Renal pelvis (tissue), 12 donors: ENCODE measurements at places on chromosomes 2 and 18. TPM values are rescaled to one million over a fixed set of nuclear protein-coding genes. Genes with fewer than 3 reads are reported as not detected.
A peak's percentile ranks its signal among the peaks of the same experiment; 100 is the strongest.

DNA sequence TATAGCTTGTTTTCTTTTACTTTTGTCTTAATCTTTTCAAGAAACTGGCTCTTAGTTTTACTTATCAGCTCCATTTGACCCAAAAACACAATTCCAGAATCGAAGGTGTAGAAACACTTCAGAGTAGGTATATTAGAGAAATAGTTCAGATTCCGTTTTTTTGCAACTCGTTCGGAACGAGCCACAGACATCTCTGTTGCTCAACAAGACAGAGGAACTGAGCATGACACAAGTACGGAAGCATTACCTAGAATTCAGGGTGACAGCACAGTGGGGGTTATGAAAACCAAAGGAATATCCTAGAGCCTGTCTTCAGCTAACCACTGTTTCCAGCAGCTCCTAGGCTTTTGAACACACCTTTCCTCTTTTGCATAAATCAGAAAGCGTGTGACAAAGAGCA, 5.0 kb downstream of the HRH4 start:
- DNase-seq = no peak

Gene IL36G
- polyA plus RNA-seq = 0.23 TPM

Gene RGPD3
- 0.38 TPM for polyA plus RNA-seq

GRCh38 chr2:11376071-11376470, 31.6 kb upstream of the ROCK2 start:
- DNase-seq = no peak

DNA sequence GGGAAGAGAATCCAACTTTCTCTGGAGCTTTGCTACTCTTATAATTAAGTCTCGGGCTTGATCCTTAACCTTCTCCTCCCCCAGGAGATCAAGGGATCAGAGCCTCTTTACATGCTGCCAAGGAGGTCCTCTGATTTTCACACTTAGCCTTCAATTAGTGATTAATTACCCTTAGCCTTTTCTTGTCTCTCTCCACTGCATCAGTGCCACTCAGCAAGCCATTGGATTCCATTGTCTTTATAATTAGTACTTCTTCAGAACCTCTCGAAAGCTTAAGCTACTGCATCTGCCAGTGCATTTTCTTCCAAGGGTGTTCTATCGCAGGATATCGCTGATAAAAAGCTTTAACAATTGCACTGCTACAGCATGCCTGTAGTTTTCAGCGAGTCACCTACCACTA, 477.0 kb upstream of the MEIS1 start:
- no peak for DNase-seq

DNA sequence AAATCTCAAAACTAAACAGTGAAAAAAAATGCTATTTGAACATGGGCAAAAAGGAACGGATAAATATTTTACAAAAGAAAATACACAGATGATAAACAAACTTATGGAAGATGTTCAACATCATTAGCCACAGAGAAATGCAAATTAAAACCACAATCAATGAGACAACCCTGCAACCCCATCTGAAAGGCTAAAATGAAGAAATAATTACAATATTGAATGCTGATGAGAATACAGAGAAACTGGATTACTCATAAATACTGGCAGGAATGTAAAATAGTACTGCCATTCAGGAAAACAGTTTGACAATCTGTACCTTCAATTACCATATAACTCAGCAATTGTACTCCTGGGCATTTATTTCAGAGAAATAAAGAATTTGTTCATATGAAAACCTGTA, 193.1 kb upstream of the UBE2E3 start:
- DNase-seq = no peak

Gene SLC38A11
- 5.3 TPM for polyA plus RNA-seq

Gene OBSL1
- polyA plus RNA-seq = 189 TPM

Gene PROC
- polyA plus RNA-seq = 6.5 TPM

Gene RELCH
- 34.4 TPM for polyA plus RNA-seq

DNA sequence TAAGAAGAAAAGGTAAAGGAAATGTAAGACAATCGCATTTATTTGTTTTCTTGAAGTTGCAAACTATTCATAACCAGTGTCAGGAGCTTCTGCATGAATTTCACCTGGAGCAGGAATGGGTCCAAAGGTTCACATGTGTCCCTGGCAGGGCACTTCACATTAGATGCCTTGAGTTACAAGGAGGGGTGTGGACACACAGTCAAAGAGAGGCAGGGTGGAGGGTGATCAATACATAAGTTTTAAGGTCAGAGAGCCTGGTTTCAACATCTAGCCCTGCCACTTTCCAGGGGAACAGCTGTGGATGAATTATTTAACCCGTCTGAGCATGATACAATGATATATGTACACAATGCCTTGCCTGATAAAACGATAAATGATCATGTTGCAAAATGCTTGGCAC, 321.4 kb downstream of the CYP26B1 start:
- DNase-seq = no peak

DNA sequence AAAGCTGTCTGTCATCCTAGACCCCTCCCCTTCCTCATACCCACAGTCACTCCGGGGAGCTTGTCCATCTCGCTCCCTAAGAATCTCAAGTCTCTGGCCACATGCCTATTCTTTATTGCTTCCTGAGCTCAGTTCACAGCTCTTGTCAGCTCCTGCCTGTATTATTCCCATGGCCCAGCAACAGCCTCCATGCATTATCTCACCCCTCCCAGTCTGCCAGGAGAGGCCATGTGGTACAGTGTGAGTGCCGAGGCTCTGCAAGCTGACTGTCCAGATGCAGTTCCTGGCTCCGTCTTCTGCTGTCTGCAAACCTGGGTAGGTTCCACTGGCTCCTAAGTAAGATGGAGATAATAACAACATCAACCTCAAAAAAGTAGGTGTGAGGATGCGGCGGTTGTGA, 79.7 kb downstream of the MRPS9 start:
- no peak for DNase-seq

Gene DSG1
- 0.09 TPM for polyA plus RNA-seq

- no peak for DNase-seq
Observed at GRCh38 chr2:221655300-221655699, 83.2 kb upstream of the EPHA4 start.

Gene HPCAL1
- polyA plus RNA-seq = 31.3 TPM

GRCh38 chr2:67295406-67295805, 101.7 kb upstream of the ETAA1 start:
- DNase-seq = no peak

Gene CKAP2L
- 12.4 TPM for polyA plus RNA-seq

Gene MROH2A
- 0.33 TPM for polyA plus RNA-seq

GRCh38 chr18:26548415-26549262, at the start of gene KCTD1:
Gene KCTD1 (minus strand): TSS chr18:26548553. CDS start chr18:26548536, 17 bp downstream.
- peak; percentile 88 for DNase-seq

GRCh38 chr18:3851159-3851558, 401.2 kb downstream of the TGIF1 start:
- DNase-seq = no peak

- DNase-seq = no peak
Observed at GRCh38 chr2:134675314-134675713, 43.5 kb downstream of the TMEM163 start.

- no peak for DNase-seq
Observed at GRCh38 chr2:22786817-22787216, 598.2 kb upstream of the KLHL29 start.

Gene CFAP221
- polyA plus RNA-seq = 35.1 TPM

Gene CABLES1
- 28.0 TPM for polyA plus RNA-seq

Gene ARL4C
- 48.8 TPM for polyA plus RNA-seq

DNA sequence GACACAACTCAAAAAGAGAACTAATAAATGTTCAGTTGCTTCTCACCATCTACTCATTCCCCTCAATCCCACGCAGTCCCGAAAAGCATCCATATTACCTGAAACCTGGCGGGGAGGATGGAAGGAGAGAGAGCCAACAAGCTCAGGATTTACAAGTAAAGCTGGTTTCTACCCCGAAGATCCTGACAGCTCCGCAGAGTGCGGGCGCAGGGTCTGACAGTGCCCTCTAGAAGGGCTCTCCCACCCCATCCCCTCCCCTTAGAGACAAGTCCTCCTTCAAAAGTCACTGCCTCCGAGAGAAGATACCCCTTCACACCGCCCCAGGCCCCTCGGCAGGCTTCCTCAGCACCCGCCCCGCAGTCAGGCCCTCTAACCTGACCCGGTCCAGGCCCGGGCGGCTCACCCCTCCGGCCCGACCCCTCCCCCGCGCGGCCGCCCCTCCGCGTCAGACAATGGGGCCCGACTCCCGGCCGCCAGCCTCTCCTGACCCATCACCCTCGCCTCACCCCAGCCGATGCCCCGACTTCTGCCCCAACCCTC, 550 bp downstream of the RAB1A start:
- peak; percentile 29 for DNase-seq

Gene CYP26B1
- 11.2 TPM for polyA plus RNA-seq

GRCh38 chr18:76363436-76364120, 131.5 kb downstream of the ZNF516 start:
- DNase-seq = no peak

Gene DSG2
- 35.7 TPM for polyA plus RNA-seq

GRCh38 chr2:217340899-217341298, 481.0 kb upstream of the TNP1 start:
- DNase-seq = no peak

GRCh38 chr18:56322406-56322805, 316.0 kb downstream of the TXNL1 start:
- DNase-seq = no peak

Gene AFF3
- 13.5 TPM for polyA plus RNA-seq

DNA sequence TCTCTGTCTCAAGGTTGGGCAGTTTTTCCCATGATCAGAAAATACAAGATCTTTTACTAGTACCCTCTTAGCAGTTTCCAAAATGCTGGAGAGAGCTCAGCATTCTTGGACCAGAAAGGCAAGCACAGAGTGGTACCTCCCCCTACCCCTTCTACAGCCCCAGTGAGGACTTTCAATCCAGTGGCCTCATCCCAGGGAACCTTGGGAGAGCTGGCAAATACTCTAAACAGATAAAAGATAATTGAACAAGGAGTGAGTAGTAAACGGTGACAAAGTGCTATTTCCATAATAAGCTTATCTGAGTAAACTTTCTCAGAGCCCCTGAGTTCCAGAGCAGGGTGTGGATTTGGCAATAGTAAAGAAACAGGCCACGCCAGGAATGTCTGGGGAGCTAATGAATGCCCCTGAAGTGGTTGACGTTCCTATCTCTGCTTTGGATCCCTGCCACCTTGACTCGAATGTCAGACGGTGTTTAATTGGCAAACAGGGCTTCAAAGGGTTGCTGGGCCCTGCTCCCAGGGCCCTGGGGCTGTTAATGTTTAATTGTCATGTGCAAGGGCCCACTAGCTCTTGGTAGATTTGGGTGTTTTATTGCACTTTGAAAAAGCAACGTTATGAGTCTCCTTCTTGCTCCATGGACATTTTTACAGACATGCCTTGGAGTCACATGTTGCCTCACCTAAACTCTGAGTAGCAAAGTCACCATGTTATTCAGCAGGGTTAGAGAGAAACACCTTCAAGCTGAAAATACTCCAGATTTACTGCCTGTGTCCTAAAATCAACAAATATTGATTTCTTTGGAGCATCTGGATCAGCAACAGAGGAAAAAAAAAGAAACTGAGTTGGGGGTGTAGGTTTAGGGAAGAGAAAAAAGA, 239.9 kb downstream of the CYRIA start:
- no peak for DNase-seq

Gene DSC3
- polyA plus RNA-seq = 2.6 TPM

Gene RGPD4
- polyA plus RNA-seq = not detected

Gene SCYGR4
- polyA plus RNA-seq = not detected

Gene COL4A4
- polyA plus RNA-seq = 40.6 TPM

GRCh38 chr2:72128843-72129227, 18.8 kb downstream of the CYP26B1 start:
- DNase-seq = no peak

GRCh38 chr2:129483366-129483765, 496.1 kb upstream of the RAB6C start:
- DNase-seq = no peak

DNA sequence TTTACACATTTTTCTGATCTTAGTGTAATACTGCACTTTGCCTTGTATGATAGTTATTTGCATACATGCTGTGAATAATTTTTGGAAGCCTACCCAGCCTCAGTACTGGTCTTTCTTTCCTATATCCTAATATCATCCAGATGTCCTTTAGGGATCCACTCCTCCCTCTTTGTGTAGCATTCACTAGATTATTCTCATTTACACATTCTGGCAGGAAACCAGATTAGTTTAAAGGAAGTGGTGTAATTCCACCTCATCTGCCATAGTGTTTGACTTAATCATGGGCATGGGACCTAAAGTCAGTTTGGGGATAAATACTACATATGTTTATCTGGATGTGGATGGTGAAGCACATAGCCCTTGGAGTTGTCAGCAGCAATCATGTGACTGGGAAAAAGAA, 444.9 kb upstream of the MAP2 start:
- no peak for DNase-seq

DNA sequence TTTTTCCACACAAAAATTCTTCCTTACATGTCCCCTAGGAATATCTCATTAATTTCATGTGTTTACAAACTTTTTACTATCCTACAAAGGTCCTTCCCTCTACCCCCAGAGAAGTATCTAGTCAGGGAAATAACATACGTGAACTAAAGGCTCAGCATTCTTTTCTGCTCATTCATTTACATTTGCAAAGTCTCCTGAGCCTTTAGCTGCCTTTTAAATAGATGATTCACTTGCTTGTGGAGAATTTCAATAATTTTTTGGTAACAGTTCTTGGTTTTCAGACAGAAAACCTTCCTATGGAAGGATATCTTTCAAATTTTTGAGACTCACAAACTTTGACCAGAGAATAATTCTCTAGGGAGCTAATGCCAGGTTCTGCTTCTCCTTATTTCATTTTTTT, 81.5 kb upstream of the RMDN2 start:
- DNase-seq = no peak

Gene FEV
- polyA plus RNA-seq = 0.17 TPM

- peak; percentile 43 for DNase-seq
Observed at GRCh38 chr2:19504400-19505198, 146.2 kb upstream of the OSR1 start.

- DNase-seq = peak; percentile 41
Observed at GRCh38 chr2:178397002-178397605, 53.9 kb downstream of the PRKRA start.

Gene ANKRD44
- 13.3 TPM for polyA plus RNA-seq

- DNase-seq = no peak
Observed at GRCh38 chr2:15010346-15010745, 377.8 kb downstream of the LRATD1 start.

DNA sequence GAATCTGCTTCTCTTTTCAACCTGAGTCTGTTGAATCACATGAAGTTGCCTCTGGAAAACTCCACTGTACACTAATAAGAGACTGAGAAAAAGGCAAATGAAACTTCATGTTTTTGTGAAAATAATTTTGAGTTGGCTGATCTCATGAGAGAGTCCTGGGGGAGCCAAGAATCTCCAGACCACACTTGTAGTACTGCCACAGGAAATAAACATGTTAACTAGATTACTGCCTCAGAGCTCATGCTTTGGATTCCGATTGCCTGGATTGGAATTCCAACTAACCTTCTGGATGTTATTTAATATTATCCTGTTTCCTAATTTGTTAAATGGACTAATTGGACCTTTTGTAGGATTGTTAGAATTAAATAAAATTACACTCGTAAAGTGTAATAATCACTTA, 25.2 kb downstream of the NUP35 start:
- DNase-seq = no peak

- DNase-seq = no peak
Observed at GRCh38 chr2:71452565-71452964, 796 bp upstream of the DYSF start.

- DNase-seq = no peak
Observed at GRCh38 chr2:120432976-120433815, 87.3 kb downstream of the INHBB start.

Gene CLEC4F
- 0.06 TPM for polyA plus RNA-seq

GRCh38 chr2:121203591-121204249, 81.3 kb downstream of the TFCP2L1 start:
- no peak for DNase-seq

GRCh38 chr2:55097082-55097460, 46.8 kb upstream of the RTN4 start:
- no peak for DNase-seq

GRCh38 chr18:48643262-48643661, 104.4 kb downstream of the CTIF start:
- DNase-seq = no peak

GRCh38 chr18:58497845-58498244, 131.0 kb downstream of the ALPK2 start:
- no peak for DNase-seq
